A549 (cell line): ENCODE measurements at places on chromosomes 6 and 20. TPM values are rescaled to one million over a fixed set of nuclear protein-coding genes. Genes with fewer than 3 reads are reported as not detected.

CEP162 gene
- polyA plus RNA-seq = 2.0 to 2.6 TPM (median 2.1 TPM) in 3 replicates

CLPSL2 gene
- polyA plus RNA-seq = 0.37 to 0.38 TPM in 2 of 3 replicates, not detected in the other

RNF8 gene
- polyA plus RNA-seq = 19.6 to 22.0 TPM (median 21.1 TPM) in 3 replicates

IRF4 gene
- polyA plus RNA-seq = 0.03 TPM in 2 of 3 replicates, not detected in the other

HSPA1A gene
- 129 to 204 TPM (median 194 TPM) in 3 replicates for polyA plus RNA-seq

TMEM170B gene
- 2.0 to 2.5 TPM (median 2.0 TPM) in 3 replicates for polyA plus RNA-seq

ZC2HC1B gene
- not detected in 3 replicates for polyA plus RNA-seq

UBE2C gene
- polyA plus RNA-seq = 188 to 212 TPM (median 189 TPM) in 3 replicates

DAAM2 gene
- polyA plus RNA-seq = not detected in 3 replicates

ABHD16B gene
- polyA plus RNA-seq = not detected in 3 replicates

ELOVL2 gene
- polyA plus RNA-seq = 10.6 to 12.4 TPM (median 11.4 TPM) in 3 replicates

NRN1 gene
- polyA plus RNA-seq = 0.35 to 0.50 TPM (median 0.38 TPM) in 3 replicates

MCM9 gene
- polyA plus RNA-seq = 5.1 to 6.0 TPM (median 5.7 TPM) in 3 replicates

ASIP gene
- polyA plus RNA-seq = not detected in 3 replicates
